ENCODE measurements at places on chromosomes 6 and 20.

GRCh38 chr6:3899970-3900439 lies 50.8 kb downstream of the FAM50B start:
- no peak for DNase-seq

GRCh38 chr6:106796781-106797180 lies 167.4 kb downstream of the QRSL1 start:
- DNase-seq, result no peak

DNA sequence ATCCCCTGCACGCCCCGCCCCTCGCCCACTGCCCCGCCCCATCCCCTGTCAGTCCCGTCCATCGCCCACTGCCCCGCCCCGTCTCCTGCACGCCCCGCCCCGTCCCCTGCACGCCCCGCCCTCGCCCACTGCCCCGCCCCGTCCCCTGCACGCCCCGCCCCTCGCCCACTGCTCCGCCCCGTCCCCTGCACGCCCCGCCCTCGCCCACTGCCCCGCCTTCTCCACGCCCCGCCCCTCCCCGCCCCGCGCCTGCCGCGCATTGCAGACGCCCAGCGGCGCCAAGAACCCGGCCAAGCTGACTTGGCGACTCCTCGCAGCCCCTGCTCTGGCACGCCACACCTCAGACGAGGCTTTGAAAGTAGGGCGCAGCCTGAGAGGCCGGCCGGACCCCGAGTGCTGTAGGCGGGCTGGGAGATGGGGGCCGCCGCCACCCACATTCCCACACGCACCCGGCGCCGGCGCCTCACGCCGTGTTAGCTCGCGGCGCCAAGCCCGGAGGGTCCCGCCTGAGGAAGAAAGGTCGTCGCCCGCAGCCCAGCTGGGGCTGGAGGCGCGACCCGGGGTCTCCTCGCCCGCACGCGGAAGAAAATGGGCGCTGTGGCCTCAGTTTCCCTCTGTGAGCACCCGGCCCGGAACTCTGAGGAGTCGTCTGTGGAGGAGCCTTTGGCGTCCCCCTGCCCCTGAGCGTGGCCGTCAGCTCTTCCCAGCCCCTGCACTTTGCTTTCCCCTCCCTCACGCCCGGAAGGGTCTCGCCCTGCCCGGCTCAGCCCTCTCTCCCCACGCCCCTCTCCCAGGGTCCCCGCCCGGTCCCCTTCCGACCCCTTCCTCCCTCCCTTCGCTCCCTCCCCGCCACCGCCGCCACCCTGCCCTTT lies at the start of gene RAD21L1:
Gene RAD21L1, plus strand, starts transcription at position 262 of the 872 bp plus-strand sequence. CDS start 2,410 bp downstream, outside the sequence.
- no peak for DNase-seq

GRCh38 chr6:93721386-93722048 lies 302.2 kb upstream of the EPHA7 start:
- DNase-seq, result no peak

- DNase-seq, result no peak
Measured at GRCh38 chr6:37569743-37570481, 70.2 kb upstream of the CCDC167 start.
